NCI-H2029 (cell line): ENCODE measurements at places on chromosomes 11 and 22.
A peak's percentile ranks its signal among the peaks of the same experiment; 100 is the strongest.

- no peak for DNase-seq
These were observed 10.1 kb downstream of the TXN2 start for GRCh38 chr22:36471341-36471821.

DNA sequence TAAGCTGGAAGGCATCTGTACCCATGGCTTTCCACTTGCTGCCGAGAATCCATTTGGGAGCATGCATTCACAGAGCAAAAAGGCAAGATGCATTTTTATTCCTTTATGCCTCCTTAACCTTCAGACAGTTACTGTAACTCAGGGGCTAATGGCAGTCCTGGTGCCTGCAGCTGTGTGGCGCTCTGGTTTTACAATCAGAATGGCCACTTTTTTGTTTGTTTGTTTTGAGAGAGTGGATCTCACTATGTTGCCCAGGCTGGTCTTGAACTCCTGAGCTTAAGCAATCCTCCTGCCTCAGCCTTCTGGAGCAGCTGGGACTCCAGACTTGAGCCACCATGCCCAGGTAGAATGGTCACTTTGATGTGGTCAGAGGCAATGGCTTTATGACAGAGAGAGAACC is 101.8 kb downstream of the NAV2 start:
- DNase-seq = no peak

DNA sequence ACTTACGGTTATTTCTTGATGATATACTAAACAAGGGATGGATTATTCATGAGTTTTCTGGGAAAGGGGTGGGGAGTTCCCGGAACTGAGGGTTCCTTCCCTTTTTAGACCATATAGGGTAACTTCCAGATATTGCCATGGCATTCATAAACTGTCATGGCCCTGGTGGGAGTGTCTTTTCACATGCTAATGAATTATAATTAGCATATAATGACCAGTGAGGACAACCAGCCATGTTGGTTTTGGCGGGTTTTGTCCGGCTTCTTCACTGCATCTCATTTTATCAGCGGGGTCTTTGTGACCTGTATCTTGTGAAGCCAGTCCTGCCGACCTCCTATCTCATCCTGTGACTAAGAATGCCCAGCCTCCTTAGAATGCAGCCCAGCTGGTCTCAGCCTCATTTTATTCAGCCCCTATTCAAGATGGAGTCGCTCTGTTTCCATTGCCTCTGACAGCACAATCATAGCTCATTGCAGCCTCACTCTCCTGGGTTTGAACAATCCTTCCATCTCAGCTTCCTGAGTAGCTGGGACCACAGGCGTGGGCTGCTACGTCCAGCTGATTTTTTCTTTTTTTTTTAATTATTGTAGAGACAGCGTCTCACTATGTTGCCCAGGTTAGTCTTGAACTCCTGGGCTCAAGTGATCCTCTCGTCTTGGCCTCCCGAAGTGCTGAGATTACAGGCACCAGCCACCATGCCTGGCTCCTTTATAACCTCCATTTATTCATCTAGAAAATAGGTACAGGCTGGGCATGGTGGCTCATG is 52.6 kb upstream of the EMID1 start:
- DNase-seq = no peak

DNA sequence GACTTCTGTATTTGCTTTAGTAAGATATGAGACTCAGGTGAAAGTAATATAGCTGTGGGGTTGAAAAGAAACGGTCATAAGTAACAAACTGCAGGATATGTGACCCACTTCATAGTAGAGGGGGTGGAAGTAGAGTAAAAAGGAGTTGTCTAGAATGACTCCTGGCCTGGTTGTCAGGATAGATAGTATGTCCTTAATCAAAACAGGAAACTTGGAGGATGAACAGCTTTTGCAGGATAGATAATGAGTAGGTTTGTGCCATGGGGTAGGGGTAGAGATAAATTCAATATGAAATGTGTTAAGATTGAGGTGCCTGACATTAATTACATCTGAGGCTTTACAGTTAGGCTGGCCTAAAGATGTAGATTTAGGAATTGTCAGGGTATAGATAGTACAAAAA is 47.0 kb upstream of the B3GNT6 start:
- DNase-seq = no peak

DNA sequence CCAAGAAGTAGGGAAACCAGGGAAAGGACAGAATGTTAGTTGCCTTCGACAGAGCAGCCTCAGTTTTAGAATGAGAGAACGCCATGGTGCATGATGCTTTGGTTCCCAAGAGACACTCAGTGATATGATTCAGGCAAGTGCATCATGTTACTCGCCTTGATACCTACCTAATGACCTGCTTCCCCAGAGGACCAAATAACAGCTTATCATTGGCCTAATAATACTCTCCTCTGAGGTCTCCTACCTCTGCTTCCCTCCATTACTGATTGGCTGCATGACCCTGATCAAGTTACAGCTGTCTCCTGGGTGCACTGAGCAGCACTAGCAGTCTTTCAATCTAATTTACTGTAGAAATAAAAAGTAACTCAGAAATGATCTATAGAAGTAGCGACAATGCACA is 979.7 kb upstream of the FAT3 start:
- DNase-seq = no peak

- DNase-seq = no peak
These were observed 25.5 kb upstream of the NXPE4 start for GRCh38 chr11:114621072-114621471.

- no peak for DNase-seq
These were observed 102.1 kb upstream of the APOA1 start for GRCh38 chr11:116939499-116939898.

DNA sequence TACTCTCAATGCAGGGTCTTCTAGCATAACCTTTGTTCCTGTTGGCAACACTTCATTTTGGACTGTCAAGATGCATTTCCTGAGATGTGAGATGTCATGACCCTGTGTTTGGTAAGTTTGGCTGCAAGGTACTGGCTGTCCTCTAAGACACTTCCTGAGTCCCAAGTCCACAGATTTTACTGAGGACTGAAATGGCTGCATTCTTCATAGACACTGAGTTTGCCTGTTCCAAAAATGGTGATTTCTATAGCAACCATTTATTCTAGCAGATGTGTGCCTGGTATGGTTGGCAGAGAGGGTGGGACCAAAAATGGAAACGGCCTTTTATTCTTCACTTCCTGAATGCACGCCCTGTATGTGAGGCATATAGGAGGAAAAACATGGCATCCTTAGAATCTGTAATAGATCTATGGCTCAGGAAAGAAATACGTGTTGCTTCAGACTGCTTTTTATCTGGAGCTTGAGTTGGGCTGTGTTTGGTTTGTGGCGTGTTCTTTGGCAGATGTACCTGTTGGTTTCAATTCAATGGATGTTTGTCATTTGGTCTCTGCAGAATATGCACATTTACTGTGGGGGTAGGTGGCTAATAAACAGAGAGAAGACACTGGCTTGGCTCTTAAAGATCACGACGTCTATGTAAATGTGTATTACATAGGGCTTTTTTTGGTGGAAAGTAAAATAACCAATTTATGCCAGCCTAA is 62.4 kb downstream of the ZBTB16 start:
- no peak for DNase-seq

GRCh38 chr22:24087071-24087795 is 76.1 kb downstream of the CABIN1 start:
- DNase-seq = no peak

GRCh38 chr22:34783436-34783835 is 282.5 kb upstream of the ISX start:
- DNase-seq = no peak

- DNase-seq = no peak
These were observed 11.1 kb upstream of the ANO1 start for GRCh38 chr11:70067036-70067435.

GRCh38 chr22:22092974-22093373 is 110.4 kb upstream of the TOP3B start:
- DNase-seq = no peak

DNA sequence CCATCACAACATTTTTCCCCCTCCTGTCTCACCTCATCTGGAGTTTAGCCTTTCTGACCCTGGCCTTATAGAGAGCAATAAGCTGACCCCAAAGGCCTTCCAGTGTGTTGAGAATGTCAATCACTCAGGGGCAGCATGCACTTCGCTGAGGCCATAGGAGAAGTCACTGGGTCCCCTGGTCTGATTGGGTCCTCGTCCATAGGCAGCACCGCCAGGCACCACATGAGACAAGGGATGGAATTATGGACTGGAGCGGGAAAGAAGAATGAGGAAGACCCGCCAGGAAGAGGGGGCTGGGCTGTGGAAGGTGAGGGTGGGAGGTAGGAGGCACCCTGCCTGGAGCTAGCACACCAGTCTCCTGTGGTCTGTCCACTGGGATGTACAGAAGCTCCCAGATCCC is 72.9 kb downstream of the DSCAML1 start:
- DNase-seq = no peak

DNA sequence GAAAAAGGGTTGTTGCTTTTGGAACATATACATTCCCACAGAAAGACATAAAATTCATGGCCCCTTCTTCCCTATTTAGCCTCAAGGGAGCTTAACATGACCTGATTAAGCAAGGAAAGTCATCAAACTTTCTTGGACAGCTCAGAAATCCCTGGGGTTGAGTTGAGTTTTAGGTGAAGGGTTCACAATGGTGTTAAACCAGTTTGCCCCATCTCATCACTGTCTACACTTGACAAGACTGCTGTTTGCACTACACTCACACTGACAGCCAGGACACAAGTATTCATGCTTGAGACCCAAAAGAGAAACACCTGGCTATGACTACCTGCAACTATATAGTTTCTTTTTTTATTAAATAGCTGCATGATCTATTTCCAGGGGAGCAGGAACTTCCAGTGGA is 209.8 kb upstream of the TMEM45B start:
- DNase-seq = no peak

- no peak for DNase-seq
These were observed 75.8 kb downstream of the CD44 start for GRCh38 chr11:35214792-35215193.

DNA sequence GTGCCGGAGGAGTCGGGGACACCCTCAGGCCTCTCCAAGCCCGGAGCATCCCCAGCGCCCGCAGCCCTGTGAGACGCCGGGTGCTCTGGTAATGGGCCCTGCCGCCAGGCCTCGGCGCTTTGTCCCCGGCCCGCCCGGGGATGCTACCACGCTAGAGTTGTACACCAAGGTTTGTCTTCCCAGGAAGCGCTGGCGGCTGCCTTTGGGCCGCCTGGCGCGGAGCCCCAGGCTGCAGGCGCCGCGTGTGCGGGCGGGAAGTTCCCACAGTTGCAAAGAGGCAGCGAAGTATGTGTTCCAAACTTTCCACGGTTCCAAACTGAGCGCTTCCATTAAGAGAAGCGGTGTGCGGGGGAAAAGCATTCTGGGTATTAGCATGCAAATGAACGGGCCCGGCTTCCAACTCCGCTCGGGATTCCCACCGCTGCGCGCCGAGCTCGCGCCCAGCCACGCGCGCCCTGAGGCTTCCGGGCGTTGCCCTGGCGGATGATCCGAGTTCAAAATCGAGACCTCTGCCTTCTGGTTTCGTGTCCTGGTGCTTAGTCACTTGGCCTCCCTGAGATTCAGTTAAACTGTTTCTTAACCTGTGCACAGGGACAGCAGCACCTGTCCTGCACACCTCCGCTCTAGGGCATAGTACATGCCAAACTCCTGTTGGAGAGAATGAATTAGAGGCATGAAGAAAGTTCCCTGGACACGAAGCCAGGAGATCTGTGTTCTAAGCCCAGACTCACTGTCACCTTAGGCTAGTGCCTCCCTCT is 1.3 kb upstream of the PATZ1 start:
- peak; percentile 56 for DNase-seq

- DNase-seq = no peak
These were observed 65.9 kb downstream of the ADAMTS15 start for GRCh38 chr11:130514316-130514715.

DNA sequence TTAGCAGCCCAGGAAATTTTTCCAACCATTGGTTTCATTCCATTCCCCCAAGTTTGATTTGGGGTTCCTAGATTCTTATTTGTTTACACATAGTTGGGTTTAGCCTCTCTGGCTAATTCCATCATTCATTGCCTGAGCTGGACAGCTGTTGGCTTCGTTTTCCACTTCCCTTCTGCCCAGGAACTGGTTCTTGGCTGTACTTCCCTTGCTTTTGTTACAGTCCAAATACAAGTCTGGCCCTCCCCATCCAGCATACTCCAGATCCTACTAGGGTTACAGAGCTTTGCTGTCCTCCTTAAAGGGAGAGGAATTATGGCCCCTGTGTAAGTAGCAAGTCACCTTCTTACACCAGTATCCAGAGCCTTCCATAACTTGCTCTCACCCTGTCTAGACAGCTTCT is 356.3 kb downstream of the FAT3 start:
- DNase-seq = no peak

- no peak for DNase-seq
These were observed 1122.3 kb downstream of the BRD1 start for GRCh38 chr22:48705159-48705916.

- DNase-seq = no peak
These were observed 110.1 kb downstream of the ETS1 start for GRCh38 chr11:128477278-128477677.

DNA sequence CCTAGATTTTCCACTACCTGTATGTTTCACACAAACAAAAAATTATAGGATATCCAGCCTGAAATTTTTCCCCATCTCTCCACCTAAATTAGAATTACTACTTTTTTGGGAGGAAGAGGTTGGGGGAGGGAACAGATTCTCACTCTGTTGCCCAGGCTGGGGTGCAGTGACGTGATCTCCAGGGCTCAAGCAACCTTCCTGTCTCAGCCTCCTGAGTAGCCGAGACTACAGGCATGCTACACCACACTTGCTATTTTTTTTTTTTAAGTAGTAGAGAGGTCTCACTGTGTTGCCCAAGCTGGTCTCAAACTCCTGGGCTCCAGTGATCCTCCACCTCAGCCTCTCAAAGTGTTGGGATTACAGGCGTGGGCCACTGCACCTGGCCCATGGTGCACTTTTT is 9.5 kb downstream of the JAML start:
- no peak for DNase-seq

GRCh38 chr11:108768370-108768769 is 103.5 kb downstream of the DDX10 start:
- DNase-seq = no peak

DNA sequence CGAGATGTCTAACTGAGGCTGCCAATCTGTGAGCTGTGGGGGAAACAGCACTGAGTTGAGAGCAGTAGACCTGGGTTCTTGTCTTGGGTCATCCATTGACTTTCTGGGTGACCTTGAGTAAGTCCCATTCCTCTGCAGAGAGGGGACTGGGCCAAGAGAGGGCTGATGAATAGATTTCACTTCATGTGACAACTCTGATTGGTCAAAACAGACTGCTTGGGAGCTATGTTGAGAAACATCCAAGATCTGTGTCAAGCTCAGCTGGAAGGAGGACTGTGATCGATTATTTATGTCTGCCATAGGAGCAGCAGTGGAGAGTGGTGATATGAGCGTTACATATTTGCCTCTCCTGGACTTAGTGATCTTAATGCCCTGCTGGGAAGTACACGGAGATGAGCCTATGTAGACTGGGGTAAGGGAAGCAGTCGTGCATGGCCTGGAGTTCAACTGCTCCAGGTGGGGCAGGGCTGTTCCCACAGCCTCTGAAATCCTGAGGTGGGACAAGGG is 47.7 kb downstream of the OTOG start:
- no peak for DNase-seq

GRCh38 chr11:22938691-22939090 is 78.4 kb upstream of the CCDC179 start:
- no peak for DNase-seq

DNA sequence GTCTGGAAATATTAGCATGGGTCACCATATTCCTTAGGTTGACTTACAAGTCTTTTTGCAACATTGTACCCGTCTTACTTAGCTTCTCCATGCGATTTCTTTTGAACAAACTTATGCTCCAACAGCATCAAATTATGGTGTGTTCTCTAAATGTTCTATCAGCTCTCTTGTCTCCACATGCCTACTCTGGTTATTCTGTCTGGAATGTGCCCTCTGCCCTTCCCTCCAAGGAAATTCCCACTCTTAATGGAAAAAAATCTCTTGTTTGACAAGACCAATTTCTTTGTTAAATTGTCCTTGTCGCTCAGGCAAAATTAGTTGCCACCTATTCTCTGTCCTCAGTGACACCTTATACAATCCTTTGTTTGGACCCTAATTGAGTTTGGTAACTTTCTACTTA is 522.8 kb upstream of the LUZP2 start:
- DNase-seq = no peak
